Right lung (tissue), 10 donors: ENCODE measurements at places on chromosomes 5 and 9.
A peak's percentile ranks its signal among the peaks of the same experiment; 100 is the strongest.

DNA sequence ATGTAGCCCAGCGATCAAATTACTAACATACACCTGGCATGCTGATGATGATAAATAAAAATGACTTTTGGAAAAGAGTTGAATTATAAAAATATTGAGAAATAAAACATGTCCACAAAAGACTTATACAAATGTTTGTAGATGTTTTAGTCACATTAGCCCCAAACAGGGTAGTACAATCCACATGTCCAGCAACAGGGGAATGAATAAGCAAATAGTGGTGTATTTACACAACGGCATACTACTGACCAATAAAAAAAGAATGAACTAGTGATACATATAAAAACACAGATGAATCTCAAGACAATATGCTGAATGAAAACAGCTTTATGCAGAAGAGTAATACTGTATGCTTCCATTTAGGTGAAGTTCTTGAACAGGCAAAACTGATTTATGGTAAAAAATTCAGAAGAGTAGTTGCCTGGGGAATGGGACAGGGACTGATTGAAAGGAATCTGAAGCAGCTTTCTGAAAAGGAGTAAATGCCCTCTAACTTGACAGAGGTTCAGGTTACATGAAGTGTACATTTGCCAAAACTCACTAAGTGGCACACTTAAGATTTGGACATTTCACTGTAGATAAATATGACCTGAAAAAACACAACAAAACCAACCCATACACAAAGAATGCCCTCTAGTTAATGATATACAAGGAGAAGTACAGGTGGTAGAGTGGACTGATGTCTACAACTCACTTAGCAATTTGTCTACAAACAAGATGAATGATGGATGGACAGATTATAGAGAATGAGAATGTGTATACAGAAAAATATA, 35.4 kb downstream of the ACTL7A start:
- no peak for DNase-seq

- no peak for DNase-seq
Observed at GRCh38 chr9:38390442-38390841, 2.1 kb upstream of the ALDH1B1 start.

DNA sequence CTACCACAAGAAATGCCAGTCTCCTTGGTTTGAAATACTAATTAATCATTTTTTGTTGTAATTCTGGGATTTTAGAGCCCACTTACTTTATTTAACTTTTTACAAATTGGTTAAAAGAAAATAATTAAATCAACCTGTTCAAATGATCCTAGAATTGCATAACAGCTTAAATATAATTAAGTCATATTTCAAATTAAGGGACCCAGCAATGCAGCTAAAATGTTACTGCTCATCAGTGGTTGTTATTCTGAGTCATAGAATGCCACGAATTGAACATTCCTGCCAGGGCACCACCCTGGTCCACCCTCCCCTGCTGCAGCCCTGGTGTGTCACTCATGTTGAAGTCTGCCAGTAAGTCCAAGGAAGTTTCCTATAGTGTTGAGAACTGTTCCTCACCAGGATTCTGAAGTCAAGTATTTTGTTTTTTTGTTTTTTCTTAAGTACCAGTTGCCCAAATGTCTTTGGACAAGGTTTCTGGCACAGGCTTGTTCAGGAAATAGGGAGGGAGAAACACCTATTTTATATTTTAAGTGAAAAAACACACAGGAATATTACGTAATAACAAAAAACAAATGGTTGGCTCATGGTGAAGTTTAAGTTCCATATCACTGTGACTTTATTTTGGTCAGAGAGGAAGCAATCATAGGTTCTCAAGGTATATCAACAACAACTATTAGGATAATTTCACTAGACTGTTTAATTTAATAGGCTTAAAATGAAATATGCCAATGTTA, 4.3 kb upstream of the ITGA1 start:
- no peak for DNase-seq

GRCh38 chr5:59186623-59187022, 603.7 kb downstream of the RAB3C start:
- DNase-seq: no peak

DNA sequence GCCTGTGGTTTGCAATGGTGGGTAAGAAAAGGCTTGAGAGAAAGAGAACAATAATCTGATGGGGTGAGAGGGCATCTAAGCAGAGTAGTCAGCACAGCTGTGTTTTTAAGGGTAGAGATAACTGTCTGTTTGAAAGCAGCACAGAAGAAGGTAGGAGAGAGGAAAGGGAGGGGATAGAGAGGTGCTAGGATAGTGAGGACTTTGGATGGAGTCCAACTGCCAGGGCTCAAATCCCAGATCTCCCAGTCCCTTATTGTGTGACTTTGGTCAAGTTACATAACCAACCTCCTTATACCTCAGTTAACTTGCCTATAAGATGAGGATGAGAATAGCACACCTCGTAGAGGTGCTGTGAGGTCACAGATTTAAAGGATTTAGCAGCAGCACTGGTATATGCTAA, 55.6 kb downstream of the GPR21 start:
- DNase-seq: no peak

DNA sequence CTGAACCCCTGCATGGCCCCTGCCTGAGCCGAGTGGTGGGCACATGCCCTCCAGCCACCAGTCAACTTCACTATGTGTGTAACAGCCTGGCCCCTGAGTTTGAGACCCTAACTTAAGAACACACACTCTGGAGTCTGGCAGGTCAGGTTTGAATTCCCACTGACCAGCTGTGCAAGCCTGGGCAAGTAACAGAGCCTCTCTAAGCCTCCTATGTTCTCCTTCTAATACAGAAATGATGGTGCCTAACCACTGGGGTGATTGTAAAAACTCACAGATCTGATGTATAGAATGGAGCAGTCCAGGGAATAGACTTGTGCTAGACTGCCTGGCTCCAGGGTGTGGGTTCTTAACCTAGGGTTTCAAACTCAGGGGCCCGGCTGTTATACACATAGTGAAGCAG, 16.7 kb upstream of the AKNA start:
- no peak for DNase-seq

DNA sequence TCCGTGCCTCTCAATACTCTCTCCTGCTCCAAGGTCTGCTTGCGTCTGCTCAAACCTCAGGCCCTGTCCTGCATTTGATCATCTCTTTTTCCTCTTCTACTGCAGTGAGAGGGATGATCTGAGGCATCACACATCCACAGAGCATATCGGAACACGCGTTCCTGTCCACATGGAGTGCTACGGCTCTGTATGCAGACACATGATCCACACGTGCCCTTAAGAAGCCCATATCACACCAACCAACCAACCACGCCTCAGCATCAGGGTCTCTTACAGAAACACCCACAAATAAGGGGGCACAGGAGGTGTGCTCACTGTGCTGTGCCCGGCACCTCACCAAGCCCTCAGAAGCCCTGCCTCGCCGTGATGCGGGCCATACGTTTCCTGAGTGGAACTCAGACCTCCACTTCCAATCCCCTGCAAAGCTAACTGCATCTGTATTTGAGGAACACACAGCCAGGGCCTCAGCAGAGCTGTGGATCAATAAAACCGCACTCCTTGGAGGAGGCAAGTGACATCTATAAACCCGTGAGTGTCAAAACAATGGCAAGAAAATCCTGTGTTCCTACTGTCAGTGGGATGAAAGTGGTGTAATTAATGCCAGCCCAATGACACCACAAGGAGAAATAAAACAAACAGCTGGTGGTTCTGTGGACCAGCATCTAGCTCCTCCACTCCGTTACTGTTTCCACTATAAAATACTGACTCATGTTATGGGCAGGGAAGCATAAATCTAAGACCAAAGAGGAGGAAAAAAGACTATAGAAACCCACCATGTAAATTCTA, 40.4 kb downstream of the AK8 start:
- no peak for DNase-seq

DNA sequence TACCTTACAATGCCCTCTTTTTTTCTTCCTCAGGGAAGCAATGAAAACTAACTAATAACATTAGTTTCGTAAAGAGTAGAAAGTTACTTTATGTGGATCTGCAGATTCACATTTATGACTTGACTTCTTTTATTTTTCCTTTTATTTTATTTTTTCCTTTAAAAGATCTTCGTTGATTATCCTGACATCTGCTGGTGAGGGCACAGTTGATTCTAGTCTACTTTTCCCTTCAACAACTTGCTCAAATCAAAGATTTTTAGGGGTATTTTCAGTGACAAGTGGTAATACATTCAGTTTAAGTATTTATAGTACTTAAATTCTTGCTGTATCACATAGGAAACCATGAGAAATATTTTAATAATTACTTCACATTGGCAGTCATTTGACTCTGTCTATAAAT, 4.9 kb downstream of the EDIL3 start:
- DNase-seq: no peak

- DNase-seq: no peak
Observed at GRCh38 chr9:110240198-110240597, 16.1 kb downstream of the TXN start.

GRCh38 chr9:124869466-124869985, 7.6 kb downstream of the ARPC5L start:
- no peak for DNase-seq

- no peak for DNase-seq
Observed at GRCh38 chr9:13816837-13817236, 497.1 kb downstream of the NFIB start.

GRCh38 chr5:157312492-157312891, 46.6 kb downstream of the CYFIP2 start:
- DNase-seq: peak; percentile 19

- no peak for DNase-seq
Observed at GRCh38 chr5:27769748-27770402, 731.5 kb upstream of the CDH9 start.

- no peak for DNase-seq
Observed at GRCh38 chr9:89564346-89564878, 40.4 kb upstream of the GADD45G start.

GRCh38 chr5:172674155-172674554, 33.1 kb downstream of the NEURL1B start:
- no peak for DNase-seq

GRCh38 chr5:96687812-96688453, 25.8 kb downstream of the CAST start:
- DNase-seq: peak; percentile 15

DNA sequence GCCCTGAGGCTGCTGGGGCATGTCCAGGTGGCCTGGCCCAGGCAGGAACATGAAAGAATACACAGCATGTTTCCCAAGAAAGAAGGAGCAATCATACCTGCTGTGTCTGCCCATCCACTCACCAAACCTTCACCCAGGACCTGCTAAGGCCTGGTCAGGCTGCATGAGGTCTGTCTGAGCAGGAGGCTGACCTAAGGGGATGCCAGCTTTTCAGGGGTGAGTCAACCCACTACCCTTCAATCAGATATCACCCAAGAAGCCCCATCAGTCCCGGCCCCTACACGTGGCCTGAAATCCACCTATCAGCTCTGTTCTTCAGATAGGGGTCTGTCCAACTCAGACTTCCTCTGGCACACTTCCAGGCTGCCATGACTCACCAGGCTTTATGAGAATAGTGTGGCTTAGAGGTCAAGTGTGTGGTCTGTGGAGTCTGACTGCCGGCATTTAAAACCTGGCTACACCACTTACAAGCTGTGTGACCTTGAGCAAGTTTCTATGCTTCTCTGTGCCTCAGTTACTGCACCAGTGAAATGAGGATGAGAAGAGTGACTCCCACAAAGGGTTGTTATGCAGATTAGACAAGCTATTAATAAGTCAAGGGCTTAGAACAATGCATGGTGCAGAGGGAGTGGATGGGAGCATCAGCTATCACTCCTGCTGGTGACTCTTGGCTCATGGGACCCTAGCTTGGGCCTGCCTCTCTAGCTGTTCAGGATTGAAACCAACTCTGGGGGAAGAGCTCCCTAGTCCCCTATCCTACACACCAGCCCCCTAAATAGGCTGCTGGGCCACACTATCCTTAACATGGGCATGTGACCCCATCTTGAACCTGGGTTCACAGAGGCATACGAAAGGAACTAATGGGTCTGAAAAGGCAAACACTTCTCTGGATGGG, 130.3 kb downstream of the PAX5 start:
- DNase-seq: no peak

- no peak for DNase-seq
Observed at GRCh38 chr5:163293836-163294235, 143.6 kb upstream of the CCNG1 start.

- no peak for DNase-seq
Observed at GRCh38 chr5:40406741-40407211, 272.9 kb upstream of the PTGER4 start.

DNA sequence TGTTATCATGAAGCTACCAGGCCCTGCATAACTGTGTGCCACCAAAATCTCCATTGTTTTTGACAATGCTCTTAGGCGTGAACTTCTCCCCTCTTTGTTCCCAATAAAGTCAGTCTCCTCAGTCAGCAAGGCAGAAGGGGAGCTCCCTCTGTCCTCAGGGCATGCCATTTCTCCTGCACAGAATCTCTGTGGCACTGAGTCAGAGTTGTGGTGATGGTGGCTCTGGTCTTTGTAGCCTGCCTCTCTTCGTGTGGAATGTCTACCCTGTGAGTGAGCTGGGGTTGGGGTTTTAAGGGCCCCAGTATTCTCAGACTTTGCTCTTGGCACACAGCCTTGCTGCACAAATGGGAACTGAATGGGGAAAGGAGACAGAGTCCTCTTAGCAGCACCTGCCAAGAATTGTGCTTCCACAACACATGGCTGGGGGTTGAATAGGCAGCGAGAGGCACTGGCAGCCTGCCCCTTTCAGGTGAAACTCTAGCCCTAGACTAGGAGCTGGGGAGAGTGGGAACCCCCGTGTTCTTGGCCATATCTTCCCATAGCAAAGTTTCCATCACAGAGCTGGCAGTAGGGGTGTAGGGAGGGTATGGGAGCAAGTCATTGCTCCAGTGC, 146.6 kb downstream of the SH3GL2 start:
- no peak for DNase-seq

DNA sequence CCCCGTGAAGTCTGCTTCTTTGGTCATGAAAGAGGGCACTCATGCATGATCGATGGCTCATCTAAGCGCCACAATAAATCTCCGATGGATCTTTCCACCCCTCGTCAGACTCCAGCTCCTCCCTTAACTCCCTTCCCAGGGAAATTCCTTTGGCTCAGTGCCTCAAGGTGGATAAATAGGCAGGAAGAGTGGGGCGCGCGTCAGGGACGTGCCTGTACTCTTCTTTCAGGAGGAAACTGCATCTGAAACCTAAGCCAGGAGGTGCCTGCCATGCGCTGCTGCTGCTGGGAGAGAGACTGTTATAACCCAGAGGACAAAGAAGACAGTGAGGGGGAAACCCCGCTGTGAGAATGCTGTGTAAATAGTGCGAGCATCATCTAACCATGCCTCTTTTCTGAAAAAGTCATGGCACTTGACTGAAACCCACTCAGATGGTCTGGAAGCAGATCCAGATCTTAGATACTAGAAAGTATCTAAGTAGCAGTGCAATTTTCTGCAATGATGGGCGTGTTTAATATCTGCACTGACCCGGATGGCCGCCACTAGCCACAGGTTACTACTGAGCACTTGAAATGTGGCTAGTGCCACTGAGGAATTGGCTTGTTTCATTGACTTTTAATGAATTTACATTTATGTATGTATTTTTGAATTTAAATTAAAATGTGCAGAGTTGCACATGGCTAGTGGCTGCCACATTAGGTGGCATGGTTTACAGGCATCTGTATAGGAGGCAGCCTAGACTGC, 120.3 kb upstream of the BASP1 start:
- no peak for DNase-seq

- DNase-seq: no peak
Observed at GRCh38 chr5:111505096-111505495, 7.2 kb downstream of the STARD4 start.
